Dermis microvascular lymphatic vessel endothelial cell (primary cell): ENCODE measurements at places on chromosomes 5 and 9.

DNA sequence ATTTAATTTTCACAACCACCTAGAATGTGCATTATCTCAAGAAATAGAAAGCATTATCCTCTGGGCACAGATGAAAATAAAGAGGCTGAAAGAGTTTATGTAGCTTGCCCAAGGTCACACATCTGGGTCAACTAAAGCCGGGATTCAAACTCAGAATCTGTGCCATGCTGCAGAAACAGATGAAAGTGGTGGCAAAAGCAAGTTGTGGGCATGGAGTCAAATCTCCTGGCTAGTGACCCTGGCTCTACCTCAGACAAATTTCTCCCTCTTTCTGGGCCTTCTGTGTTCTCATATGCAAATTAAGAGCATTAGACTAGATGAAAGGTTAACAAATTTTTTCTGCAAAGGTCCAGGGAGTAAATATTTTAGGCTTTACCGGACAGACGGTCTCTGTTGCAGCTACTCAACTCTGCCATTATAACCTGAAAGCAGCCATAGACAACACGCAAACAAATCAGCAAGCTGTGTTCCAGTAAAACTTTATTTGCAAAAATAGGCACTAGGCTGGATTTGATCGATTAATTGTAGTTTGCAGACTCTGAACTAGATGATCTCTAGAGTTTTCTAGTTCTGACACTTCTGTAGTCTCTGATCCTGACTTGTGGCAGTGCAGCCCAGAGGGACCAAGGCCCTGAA, 6.0 kb upstream of the ADRA1B start:
- no peak for DNase-seq

DNA sequence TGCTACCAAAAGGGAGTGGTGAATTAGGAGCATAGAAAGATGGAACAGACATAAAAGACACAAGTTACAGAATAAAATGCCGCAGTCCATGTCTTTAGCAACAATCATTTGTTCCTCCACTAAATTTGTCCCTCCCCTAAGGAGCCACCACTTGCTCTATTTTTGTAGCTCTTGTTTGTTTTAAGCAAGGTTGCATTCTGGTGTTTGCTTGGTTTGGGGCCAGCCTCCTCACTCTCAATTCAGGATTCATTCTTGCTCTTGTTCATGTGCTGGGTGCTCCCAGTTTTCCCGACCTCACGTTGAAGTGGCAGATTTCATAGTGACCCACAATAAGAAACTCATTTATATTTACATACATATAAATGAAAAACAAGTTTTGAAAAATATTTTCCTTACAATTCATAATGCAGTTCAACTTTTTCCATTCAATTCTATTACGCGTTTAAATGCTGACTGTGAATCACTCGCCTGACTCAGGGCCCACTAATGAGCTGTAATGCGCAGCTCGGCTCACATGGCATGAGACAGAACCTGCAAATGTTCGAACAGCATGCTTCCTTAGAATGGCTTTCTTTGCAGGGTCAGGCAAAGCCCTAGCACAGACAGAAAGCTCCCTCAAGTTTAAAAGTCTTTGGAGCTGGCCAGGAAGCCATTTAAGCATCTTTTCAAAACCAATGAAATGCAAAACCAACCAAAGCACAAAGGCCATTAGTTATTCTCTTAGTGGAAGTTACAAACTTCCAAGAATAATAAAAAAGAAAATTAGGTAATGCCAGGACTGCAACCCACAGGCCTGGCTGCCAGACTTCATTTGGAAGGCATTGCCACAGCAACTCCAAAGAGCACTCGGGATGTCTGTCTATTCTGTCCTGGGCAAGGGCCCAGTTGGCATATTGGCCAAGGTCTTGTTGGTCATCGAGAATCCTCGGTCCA, 41.7 kb downstream of the RETREG1 start:
- no peak for DNase-seq

GRCh38 chr9:131841765-131842318, 102.0 kb upstream of the RAPGEF1 start:
- no peak for DNase-seq

DNA sequence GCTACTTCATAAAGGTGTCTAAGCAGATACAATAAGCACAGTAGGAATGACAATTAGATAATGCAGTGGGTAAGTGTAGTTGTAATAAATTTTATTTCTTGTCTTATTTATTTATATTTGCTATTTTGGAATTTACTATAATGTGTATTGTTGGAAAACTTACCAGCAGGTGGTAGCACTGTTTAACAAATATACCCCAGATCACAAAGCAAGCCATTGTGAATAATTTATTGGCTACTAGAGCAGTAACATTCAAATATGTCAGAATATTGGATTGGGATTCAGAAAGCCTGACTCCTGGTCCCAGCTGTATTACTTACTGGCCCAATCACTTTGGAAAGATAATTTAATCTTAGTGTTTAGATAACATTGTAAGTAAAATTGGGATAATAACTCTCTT, 78.0 kb downstream of the ISOC1 start:
- DNase-seq: no peak

GRCh38 chr5:10825897-10826644, 65.0 kb upstream of the DAP start:
- no peak for DNase-seq

GRCh38 chr9:98080326-98080725, 23.8 kb downstream of the NANS start:
- no peak for DNase-seq

DNA sequence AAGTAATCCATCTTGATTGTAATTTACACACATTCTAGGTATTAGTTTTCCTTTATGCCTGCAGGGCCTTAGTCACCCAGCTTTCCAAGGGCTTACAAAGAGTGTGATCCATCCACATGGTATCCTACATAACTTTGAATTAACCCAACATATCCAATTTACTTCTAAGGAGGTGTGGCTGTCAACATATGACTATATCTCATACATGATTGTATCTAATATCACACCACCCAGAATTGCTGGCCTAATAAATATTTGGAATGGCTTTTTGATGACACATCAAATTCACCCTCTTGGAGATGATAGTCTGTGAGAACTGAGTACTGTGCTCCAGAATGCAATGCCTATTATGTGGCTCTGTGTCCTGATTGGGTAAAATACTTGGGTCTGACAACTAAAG, 363.3 kb upstream of the GRIN3A start:
- DNase-seq: no peak

- DNase-seq: no peak
Measured at GRCh38 chr5:180811623-180812124, 9.1 kb upstream of the MGAT1 start.

DNA sequence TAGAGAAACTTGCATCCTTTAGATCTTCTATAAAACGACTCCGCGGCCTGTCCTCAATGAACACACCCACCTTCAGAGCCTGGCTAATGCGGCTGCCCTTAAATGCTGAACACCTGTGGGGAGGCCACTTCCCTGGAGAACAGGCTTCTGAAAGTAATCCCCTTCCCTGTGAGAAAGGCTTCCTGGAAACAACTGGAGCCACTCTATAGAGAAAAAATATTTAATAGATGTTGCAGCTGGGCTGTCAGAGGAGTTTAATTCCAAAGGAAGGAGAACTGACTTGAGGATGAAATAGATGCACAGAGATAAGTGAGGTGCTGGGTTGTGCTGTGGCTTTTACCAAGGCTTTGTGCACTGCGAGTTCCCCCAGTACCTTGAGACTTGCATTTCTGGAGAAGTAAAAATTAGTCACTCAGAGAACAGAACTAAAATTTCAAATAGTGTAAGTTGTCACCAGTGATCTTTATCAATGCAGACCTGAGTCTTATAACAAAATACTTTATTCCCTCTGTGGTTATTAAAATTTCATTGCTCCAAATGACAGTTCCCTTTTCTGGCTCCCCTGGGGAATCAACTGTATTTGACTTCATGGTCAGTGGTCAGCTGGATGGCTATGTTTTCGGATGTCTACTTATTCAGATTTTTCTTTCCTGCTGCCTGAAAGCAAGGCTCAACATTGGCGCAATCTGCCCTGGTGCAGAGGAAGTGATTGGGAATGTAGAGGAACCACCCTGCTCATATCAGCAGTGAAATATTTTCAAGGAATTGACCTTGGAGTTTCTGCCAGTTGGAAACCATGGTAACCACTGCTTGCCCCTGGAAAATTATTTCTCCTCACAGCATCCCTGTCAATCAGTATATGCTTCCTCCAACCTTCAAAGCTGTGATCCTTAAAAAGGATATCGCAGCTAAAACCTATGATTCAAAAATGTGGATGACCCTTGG, 238.8 kb downstream of the SMARCA2 start:
- no peak for DNase-seq

DNA sequence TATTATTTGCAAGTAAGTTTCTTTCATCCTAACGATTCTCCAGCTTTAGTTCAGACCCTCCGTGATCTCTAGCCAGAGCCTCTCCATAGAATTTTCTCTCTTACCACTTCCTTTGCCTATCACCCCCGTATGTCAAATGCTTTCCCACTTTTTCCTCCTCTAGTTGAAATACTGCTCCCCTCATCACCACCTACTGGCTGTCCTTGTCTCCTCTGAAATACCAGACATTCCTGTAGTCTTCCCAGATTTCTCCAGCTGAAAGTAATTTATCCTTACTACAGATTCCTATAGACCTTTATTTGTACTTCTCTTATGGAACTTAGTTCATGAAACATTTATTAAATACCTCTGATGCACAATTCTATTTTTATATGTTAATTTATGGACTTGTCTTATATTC, 36.0 kb upstream of the GLIPR2 start:
- no peak for DNase-seq

DNA sequence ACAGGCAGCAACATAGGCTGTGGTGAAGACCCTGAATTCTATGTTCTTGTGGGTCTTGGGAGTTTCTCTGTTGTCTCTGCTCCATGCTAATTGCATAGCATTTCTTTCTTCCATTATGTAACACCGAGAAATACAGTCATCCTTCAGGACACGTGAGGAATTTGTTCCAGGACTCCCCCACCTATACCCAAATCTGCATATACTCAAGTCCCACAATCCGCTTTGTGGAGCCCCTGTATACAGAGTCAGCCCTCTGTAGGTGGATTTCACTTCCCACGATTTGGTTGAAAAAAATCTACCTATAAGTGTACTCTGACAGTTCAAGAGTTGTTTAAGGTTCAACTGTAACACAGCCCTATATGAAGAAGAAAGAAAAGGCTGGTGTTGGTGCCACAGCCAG, 22.1 kb downstream of the ANKRD33B start:
- no peak for DNase-seq

DNA sequence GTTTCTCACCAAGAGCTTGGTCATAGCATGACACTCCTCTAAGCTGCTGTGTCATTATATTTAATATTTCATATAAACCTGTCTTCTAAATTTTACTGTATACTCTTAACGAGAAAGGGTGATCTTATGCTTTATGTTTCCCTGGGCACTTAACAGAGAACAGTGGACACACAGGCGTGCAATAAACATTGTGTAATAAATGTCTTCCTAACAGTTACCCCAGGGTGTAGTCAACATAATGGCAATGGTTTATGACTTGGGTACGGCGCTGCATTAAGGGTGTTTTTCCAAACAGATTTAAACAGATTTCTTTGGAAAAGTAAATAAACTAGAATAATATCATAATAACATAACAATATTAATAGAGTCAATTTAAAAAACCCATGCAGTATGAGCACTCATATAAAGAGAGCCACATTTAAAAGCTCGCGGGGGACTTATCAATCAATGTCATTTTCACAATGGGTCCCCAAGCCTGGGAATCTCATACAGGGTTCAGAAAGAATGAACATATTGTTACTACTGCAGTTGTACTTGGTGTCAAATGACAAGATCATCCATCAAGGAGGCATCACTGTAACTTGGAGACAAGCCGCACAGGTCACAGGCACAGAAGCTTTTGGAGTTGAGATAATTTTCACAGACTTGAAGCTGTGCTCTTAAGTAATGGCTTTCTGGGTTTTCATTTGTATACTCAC, 376.4 kb downstream of the CTNND2 start:
- no peak for DNase-seq

- DNase-seq: no peak
Measured at GRCh38 chr9:6634444-6634843, 11.1 kb downstream of the GLDC start.

DNA sequence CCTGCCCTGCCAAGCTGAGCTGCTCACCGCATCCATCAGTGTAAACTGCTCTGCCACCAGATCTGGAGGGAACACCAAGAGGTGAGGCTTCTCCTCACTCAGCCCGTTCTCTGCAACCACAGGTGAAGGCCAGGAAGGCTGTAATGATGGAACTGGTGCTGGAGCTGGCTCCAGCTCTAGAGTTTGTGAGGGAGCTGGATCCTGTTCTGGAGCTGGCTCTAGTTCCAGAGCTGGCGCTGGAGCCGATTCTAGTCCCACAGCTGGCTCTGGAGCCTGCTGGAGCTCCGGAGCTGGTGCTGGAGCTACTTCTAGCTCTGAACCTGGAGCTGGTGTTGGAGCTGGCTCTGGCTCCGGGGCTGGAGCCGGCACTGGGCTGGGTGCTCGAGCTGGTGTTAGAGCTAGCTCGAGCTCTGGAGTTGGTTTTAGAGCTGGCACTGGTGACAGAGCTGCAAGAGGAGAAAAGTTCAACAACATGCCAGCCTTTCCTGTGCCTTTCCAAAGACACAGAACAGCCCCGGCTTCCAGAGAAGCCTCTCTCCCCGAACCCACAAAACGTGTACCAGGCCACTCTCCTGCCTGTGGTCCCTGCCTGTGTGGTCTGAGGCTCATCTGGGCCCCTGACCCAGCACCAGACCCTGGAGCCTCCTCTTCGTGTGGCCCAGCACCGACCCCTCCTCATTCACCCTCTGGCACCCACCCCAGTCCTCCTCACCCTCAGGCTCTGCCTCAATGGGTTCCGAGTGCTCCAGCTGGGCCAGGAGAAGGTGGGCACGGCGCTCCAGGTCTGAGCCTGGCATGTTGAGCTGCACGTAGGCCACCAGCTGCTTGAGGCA, 12.9 kb downstream of the RALGDS start:
- DNase-seq: no peak

- no peak for DNase-seq
Measured at GRCh38 chr5:4097199-4097598, 501.6 kb downstream of the IRX1 start.
